Muscle of back (tissue), 13 donors: ENCODE measurements at places on chromosomes 3 and 15. TPM values are rescaled to one million over a fixed set of nuclear protein-coding genes. Genes with fewer than 3 reads are reported as not detected.
A peak's percentile ranks its signal among the peaks of the same experiment; 100 is the strongest.

DNA sequence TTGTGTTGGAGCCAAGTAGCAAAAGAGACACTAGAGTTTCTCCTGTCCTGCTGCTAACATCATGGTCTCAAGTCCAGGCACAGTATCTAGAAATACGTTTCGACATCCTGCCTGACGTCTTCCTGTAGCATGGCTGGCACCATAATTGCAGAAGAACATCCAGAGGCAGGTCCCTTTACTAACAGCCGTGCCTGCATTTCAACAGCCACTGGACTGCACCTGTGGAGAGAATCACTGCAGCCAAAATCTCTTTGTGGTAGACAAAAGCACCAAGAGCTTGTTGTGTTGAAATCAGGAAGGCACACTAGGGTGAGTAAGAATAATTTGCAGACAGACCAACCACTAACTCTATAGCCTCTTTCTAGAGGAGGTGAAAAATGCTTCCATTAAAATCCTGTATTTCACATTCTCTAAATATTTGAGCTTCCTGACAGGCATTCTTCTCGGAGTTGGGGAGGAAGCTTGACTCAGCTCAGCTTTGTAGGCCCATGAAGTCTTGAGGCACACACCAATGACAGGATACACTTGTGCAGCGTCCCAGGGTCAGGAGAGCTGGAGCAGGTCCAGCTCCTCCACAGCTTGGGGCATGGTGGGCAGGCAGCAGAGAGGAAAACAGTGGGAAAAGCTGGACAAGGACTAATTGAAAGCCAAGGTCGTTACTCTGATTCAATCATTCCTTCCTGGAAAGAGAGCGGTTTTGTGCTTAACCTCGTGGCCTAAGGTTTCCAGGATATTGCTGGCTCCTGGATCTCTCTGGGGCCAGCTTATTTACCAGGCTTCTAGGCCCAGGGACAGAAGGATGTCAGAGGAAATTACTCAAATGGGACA lies 244.9 kb downstream of the FAM43A start:
- peak; percentile 74 for DNase-seq

DNA sequence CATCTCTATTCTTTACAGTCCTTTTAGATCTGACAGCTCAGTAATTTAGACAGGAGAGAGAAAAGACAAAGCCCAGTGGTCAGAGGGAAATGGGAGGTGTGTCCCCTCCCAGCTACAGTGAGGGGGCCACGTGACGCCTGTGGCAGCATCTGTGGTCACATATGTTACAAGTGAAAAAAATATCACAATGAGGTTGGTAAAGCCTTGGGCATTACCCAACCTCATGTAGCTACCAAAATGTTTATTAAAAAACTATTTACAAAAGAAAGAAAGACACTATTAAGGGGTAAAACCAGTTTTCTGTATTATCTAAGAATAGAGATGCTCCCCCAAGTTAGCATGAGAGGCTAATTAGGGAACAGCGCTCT lies 42.9 kb upstream of the PLCL2 start:
- DNase-seq = no peak

DNA sequence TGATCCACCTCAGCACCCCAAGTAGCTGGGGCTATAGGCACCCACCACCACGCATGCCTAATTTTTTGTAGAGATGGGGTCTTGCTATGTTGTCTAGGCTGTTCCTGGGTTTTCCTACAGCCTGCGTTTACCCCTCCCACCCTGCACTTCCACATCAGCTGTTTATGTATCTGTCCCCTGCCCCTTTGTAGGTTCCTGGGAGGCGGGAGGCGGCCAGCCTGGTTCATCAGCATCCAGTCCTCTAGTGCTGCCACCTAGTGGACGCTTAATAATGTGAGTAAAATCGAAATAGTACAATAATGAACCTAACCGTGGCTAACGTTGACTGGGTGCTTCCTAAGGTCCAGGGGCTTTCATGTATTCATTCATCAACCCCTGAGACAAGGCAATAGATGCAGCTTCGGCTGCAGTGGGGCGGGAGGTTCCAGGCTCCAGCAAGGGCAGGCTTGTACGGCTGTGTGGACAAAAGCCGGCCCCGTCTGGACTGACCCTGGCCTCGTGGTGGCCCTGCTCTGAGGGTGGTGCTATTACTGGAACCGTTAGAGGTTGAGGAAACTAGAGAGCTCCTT lies 1.2 kb upstream of the LCTL start:
- peak; percentile 82 for DNase-seq

GRCh38 chr3:150898046-150898754 lies 7.0 kb downstream of the MINDY4B start:
- DNase-seq = no peak

GRCh38 chr15:33309602-33310276 lies 1.0 kb upstream of the RYR3 start:
- peak; percentile 30 for DNase-seq

DNA sequence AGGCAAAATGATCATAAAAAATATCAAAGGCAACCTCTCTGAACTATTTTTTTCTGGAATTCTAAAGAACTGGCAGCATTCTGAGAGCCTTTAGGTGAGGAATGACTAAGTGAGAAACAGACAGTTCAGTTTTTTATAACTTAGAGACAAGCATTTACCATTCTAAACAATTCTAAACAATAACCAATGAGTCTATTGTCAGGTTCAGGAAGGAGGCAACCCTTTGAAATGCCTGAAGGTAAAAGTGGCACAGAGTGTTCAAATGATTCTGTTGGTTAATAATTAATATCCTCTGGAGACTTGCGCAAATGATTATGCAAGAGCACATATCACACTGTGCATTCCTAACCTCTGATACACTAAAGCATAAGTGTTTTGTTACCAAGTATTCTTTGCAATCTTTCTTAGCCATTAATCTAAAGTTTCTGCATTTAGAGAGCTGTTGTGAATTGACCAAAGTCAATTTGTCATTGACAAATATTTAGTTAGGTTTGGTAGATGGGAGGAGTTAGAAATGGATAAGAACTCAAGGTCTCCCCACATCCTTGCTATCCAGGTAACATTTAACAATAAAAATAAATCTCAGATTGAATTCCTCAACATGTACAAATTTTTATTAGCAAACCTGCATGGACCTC lies 9.2 kb upstream of the TGFBR2 start:
- DNase-seq = no peak

DNA sequence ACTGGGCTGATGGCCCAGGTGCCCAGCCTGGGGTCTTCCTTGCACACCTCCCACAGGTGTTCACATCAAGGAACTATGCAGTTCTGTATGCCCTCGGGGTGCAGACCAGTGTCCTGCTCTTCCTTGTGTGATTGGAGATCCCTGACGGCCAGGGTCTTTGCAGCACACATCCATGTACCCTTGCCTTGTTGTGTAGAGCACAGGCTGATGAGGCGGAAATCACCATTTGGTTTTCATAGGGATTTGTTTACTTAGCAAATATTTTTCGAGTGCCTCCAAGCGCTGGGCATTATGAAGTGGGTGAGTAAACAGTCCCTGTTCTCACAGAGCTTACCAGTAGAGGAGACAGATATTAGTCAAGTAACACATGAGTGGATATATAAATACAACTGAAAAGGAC lies 209.3 kb upstream of the UMPS start:
- no peak for DNase-seq

DNA sequence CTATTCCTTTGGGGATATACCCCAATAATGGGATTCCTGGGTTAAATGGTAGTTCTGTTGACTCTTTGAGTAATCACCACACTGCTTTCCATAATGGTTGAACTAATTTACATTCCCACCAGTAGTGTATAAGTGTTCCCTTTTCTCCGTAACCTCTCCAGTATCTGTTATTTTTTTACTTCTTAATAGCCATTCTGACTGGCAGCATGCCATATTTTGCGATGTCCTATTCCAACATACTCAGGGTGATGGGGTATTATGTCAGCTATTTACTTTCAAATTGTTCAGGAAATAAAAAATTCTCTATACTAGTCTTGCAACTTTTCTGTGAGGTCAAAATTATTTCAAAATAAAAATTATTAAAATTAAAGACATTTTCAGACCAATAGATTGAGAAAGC lies 9.1 kb upstream of the PARP14 start:
- DNase-seq = no peak

GRCh38 chr3:197353867-197354567 lies 55.6 kb upstream of the DLG1 start:
- peak; percentile 52 for DNase-seq

DNA sequence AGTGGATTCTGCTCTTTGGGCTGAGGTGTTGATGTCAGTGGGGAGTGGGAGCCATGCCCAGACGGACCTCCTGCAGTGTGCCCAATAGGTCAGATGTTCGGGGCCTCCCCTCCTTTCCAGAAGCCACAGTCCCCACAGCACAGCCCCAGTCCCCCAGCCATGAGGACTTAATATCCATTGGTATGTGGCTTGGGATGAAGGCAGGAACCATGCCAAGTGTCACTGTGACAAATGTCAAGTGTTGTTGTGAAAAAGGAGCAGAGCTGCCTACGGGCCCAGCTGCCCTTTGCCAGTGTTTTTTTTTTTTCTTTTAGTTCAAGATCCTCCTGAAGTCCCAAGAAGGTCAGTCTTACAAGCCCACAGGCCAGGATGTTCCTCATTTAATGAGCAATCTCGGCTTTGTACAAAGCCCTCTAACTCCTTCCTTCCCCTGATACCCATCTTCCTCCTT lies 12.2 kb downstream of the SEMA3G start:
- DNase-seq = no peak

GRCh38 chr3:188734395-188734794 lies 437.4 kb upstream of the TPRG1 start:
- peak; percentile 68 for DNase-seq

- DNase-seq = no peak
These were observed 765.4 kb upstream of the NR2F2 start for GRCh38 chr15:95565016-95565600.

DNA sequence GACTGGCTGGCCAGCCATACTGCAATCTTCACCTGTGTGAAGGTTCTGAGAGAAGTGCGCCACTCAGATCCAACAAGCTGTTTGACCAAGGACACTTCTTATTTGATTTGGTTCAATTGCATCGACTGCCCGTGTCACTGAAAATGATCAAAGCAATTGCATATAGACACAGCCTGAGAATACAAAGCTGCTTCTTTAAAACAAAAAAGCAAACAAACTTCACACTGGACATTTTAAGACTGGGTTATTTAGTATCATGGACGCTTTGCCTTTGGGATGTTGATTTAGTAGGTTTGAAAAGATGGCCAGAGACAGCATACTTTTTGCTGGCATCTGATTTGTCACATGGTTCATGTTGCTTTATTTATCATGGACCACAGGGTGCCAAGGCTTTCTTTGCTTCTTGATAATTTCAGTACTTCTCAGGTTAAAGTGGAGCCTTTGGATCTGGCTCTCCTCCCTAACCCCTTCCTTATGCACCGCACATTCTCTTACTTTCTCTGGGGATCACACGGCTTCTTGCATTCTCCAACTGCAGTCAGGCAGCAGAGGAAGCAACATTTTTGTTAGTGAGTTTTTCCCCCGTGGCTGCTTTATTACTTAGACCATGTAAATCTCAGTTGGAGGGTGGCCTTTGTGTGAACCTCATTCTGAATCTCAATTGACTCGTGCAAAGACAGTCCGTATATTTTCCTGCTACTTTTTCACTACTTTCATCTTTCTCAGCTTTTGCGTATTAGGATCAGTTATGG lies 151.0 kb downstream of the CD47 start:
- no peak for DNase-seq

HYAL2 gene
- polyA plus RNA-seq = 40.0 TPM

MFAP1 gene
- 37.9 TPM for polyA plus RNA-seq

BNC1 gene
- polyA plus RNA-seq = 3.0 TPM
